NCI-H1417 treated with DMSO at 0.1 percent for 48 hours (cell line): ENCODE measurements at places on chromosomes 4 and X.

DNA sequence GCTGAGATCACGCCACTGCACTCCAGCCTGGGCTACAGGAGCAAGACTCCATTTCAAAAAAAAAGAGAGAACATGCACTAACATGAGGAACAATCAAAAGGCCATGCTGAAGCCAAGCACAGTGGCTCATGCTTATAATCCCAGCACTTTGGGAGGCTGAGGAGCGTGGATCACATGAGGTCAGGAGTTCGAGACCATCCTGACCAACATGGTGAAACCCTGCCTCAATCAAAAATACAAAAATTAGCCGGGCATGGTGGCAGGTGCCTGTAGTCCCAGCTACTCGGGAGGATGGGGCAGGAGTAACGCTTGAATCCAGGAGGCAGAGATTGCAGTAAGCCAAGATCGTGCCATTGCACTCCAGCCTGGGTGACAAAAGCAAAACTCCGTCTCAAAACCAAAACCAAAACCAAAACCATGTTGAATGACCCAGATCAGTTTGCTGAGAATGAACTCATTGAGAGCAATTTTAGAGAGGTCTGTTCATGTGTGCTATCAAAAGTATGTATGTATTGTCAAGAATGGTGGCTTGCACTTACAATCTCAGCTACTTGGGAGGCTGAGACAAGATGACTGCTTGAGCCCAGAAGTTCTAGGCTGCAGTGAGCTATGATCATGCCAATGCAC is 44.8 kb downstream of the PDS5A start:
- DNase-seq: no peak

GRCh38 chr4:122531514-122531913 is 75.0 kb upstream of the IL2 start:
- no peak for DNase-seq

- no peak for DNase-seq
Observed at GRCh38 chr4:75675004-75675531, 1.9 kb upstream of the G3BP2 start.

GRCh38 chr4:44662623-44663005 is 11.2 kb upstream of the YIPF7 start:
- DNase-seq: no peak

- DNase-seq: no peak
Observed at GRCh38 chrX:46125111-46125510, 420.1 kb downstream of the ZNF674 start.

- no peak for DNase-seq
Observed at GRCh38 chr4:177450426-177451107, 8.3 kb upstream of the AGA start.

DNA sequence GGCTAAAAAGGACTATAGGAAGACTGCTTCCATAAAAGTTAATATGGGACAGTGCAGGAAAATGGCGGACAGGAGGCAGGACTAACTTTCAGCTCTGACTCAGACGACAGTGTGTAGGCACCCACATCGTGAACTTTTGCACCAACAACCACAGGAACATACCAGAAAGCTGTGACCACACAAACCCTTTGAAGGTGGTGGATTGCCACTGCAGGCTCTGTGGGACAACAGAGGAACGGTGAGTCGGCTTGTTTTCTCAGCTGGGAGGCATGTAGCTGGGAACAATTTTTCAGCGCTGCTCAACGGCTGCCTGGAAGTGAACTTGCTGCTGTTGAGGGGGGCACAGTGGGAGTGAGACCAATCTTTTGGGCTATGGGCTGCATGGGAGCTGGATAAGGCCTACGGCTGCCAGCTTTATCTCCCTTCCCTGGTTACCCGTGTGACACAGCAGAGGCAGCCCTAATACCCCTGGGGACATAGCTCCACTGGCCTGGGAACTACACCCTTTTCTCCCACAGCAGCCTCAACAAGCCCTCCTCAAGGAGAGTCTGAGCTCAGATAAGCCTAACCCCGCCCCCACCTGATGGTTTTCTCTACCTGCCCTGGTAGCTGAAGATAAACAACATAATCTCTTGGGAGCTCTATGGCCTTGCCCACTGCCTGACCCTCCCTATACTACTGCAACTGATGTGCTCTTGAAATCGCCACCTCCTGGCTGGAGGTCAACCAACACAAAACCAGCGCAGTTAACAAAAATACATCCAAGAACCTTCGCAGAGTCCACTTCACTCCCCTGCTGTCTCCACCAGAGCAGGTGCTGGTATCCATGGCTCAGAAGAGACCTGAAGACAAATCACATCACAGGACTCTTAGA is 1537.0 kb downstream of the C4orf33 start:
- DNase-seq: no peak

DNA sequence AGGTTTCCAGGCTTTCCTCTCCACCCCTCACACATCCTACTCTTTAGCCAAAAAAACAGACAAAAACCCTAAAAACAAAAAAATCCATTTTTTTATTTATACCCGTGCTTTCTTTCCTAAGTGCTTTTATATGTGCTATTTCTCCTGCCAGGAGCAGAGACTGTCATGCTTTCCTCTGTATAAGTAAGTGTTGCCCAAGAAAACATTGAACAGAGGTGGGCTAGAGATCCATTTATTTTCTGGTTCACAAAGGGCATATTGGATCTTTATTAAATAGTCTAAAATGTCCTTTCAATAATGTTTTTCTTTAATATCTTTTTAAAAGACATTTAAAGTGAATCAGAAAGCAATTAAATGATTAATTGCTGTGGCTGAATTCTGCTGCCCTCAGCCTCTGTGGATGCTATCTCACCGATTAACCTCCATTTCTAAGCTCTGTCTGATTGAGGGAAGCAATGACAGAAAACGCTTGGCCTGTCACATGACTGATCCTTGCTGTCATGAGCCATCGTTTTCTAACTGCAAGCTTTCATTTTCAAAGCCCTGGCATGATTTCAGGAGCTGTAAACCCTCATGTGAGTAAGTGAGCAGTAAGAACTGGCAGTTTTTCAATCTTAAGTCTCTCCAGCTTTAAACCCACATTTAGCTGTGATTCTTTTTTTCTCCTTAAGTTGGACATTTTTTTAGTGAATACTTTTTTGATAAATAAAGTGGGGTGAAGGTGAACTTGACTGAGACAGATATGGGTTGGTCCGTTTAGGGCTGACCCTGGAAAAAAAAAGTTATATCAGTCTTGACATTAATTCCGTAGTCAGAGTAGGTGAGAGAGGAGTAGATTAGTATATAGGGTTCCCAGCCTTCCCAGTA is 180.7 kb upstream of the PGRMC2 start:
- no peak for DNase-seq

GRCh38 chr4:40550948-40551462 is 78.7 kb downstream of the RBM47 start:
- no peak for DNase-seq

GRCh38 chr4:171814545-171814944 is 1.3 kb downstream of the GALNTL6 start:
- DNase-seq: no peak

- no peak for DNase-seq
Observed at GRCh38 chr4:157005831-157006230, 34.2 kb upstream of the PDGFC start.

DNA sequence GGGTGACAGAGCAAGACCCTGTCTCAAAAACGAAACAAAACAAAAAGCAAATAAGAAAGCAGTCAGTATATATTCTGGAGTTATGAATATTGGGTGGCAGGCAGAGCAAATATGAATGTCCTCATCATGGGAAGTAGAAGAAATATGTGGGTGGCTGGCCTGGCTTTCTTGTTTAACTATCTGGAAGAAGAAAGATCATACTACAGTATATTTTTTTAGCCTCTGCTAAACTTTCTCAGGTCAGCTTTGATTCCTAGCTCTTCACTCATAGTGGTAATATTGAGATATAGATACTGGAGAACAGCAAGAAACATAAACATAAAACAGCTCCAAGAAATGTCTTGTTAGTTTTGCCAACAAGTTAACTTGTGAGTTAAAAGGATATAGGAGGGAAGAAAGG is 192.5 kb downstream of the SOWAHB start:
- DNase-seq: no peak
